NCI-H146 (cell line): ENCODE measurements at places on chromosomes 12 and 14.
A peak's percentile ranks its signal among the peaks of the same experiment; 100 is the strongest.

DNA sequence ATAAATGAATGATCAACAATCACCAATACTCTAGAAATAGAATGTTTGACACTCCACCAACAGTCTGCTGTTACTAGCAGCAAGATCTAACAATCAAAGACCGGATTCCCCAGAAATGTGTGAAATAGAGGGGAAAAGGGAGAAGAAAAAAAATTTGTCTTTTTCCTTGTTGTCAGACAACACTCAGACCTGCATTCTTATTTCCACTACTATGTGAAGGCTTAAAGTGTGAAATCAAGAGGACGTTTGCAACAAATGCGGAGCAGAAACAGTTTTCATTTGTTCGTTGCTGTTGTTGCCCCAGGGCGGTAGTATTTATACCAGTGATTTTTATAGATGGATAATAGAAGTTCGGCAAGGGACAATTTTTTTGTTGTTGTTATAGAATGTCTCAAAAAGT is 9.2 kb downstream of the NKX2-1 start:
- DNase-seq, result no peak

- DNase-seq, result no peak
Observed at GRCh38 chr14:57820581-57820980, 45.3 kb downstream of the SLC35F4 start.

GRCh38 chr14:104143521-104144452 is 5.4 kb downstream of the KIF26A start:
- no peak for DNase-seq

- DNase-seq, result no peak
Observed at GRCh38 chr12:92170050-92170449, 24.4 kb upstream of the BTG1 start.

DNA sequence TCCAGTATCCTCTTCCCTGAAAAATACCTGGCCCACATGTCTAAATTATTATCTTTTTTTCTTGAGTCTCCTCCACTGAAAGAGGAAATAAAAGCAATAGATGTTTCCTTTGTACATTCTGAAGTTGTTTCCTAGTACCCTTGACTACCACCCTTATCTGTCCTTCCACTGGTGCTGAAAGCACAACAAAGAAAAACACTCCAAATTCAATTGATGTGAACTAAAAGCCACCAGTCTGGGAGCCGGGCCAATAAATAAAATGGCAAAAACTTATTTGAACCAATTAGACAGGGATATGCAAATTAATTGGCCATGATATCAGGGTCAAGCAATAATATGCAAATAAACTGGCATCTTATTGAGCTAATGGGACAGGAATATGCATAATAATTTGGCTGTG is 330.5 kb downstream of the PAWR start:
- DNase-seq, result no peak

GRCh38 chr12:113684908-113685782 is 213.5 kb upstream of the LHX5 start:
- DNase-seq, result no peak

DNA sequence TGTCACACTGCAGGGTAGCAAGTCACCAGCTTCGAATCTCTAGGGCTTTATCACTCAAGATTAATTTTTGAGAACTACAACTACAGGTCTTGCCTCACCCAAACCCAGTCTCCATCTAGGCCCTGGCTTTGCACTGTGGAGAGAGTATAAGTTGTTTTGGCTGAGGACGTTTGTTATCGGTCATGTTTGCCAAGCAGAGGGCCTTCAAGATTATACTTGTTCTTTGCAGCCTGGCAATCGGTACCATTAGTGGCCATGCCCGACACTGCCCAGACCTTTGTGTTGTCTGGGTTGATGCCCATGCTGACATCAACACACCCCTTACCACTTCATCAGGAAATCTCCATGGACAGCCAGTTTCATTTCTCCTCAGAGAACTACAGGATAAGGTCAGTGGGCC is 25.7 kb downstream of the ARG2 start:
- no peak for DNase-seq

DNA sequence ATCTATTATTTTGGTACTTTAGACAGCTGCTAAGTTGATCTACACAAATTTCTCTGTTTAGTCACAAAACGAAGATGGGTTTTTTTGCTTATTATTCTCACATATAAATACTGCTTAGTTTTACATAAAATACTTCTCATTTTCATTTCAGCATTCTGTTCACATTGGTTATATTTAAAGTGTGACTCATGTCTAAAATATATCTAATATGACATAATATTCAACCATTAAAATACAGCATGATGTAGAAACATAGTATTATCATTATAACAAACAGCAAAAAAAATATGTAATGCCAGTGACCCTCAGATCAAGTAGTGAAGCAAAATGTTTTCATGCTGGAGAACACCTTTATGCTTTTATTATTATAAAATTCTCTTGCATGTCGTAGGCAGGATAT is 63.7 kb downstream of the SH2B3 start:
- no peak for DNase-seq

DNA sequence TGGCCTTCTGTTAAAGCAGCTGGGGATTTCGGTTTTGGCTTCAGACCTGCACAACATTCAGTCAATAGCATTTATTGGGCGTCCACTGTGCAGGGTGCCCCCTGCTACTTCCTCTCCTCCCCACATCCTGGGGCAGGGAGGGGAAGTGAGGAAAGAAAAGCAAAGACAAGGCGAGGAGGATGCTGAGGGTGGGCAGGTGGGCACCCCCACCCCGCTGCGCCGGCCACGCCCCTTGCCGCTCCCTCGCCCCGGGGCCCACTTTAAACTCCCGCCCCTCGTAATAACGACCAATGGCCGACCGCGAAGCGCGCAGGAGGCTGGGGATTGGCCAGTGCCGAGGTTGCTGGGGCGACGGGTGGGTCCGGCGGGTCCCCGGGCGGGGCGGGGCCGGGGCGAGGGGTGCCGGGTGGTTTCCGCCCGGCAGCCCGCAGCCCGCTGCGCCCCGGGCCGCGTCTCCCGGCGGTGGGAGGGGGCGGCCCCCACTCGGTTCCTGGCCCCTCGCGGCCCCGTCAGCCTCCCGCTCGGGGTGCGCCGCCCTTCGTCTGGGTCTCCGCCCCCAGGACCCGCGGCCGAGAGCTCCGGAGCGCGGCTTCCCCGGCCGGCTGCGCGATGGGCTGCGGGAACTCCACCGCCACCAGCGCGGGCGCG is at the start of gene C12orf75:
TSS of gene C12orf75 (plus strand) at position 409 of the 648 bp plus-strand sequence. CDS start at position 610, 201 bp downstream.
- peak; percentile 95 for DNase-seq

DNA sequence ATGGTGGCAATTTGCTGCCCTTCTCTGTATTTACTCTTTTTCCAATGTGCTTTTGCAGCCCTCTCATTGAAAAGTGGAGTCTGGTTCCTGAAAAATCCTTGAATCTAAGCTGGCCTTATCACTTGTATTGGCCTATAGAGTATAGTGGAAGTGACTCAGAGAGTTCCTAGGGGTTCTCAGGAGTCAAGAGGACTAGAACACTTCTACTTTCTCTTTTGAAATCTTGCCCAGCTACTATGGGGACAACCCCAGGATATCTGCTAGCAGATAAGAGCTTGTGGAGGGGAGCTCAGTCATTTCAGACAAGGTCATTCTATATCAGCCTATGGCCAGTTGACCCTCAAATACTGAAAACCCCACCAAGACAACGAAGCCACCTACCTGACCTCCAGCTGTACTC is 26.7 kb upstream of the WSCD2 start:
- DNase-seq, result no peak

DNA sequence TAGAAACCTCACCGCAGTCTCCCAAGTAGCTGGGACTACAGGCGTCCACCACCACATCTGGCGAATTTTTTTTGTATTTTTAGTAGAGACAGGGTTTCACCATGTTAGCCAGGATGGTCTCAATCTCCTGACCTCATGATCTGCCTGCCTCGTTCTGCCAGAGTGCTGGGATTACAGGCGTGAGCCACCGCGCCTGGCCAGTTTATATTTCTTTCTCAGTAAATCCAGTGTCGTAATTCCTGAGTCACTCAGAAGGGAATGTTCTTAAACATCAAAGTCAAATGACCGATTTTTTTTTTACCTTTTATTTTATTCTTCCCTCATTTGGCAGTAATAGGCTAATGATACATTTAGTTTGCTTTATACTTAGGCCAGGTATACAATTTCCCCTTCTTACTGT is 80.5 kb downstream of the FBXO33 start:
- DNase-seq, result no peak

- peak; percentile 15 for DNase-seq
Observed at GRCh38 chr12:54419088-54419887, at the start of gene ITGA5. ITGA5 (minus strand) TSS chr12:54419266; CDS start chr12:54419198, 68 bp downstream.

GRCh38 chr12:62808166-62808879 is 126.6 kb downstream of the PPM1H start:
- no peak for DNase-seq
